ENCODE measurements at places on chromosomes 5 and 9. TPM values are rescaled to one million over a fixed set of nuclear protein-coding genes. Genes with fewer than 3 reads are reported as not detected.
A peak's percentile ranks its signal among the peaks of the same experiment; 100 is the strongest.

DNA sequence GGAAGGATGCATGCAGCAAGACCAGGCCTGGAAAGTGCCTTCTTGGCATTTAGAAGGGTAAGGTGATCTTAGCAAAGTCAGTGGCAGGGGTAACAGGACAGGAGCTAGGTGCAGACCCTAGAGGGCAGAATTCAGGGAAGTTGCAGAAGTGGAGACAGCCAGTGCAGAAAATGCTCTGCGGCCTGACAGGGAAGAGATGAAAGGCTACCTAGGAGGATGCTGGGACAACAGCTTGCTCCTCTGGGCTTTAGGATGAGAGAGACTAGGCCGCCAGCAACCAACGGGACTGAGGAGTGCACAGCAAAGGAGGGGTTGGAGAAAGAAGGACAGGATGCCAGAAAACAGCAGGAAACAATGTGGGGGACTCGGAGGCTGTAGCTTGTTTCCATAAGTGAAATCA, 219.9 kb downstream of the FSTL4 start:
- DNase-seq = no peak

DNA sequence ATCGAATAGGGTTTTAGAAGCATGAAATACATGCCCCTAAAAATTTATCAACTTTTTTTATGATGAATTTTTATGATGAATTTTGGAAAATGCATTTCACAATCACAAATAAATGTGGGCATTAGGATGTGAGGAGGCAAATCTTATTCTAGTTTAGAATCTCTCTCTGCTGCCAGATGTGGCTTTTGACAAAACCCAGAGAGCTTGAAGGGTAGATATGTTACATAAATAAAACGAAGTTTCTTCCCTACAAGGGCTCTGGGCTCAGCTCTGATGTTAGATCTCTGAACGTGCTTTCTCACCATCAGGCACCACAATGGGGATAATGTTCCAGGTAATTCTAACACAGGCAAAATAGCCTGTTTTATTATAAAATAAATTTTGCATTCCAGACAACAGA, 102.3 kb upstream of the ADAMTSL1 start:
- no peak for DNase-seq

Gene CNTFR
- 45.5 TPM for polyA plus RNA-seq

Gene KLF9
- polyA plus RNA-seq = 6.9 TPM

GRCh38 chr5:902129-902916, 9.6 kb downstream of the TRIP13 start:
- no peak for DNase-seq

DNA sequence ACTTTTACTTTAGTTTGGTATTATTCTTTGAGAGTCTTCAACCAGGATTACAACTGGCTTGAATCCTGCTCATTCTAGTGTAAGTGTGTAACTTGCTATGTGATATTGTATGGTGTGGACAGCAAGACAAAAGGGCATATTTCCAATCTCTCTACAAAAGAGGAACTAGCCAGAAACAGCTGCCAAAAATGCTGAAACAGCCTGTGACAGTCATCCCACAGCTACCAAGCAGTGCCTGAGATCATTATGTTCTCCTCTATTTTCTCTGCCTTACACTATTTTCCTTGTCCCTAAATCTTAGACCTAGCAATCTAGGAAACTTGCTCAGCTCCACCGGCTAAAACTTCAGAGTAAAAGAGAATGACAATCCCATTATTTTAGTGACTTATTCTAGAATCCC, 42.8 kb downstream of the WDR41 start:
- DNase-seq = no peak

DNA sequence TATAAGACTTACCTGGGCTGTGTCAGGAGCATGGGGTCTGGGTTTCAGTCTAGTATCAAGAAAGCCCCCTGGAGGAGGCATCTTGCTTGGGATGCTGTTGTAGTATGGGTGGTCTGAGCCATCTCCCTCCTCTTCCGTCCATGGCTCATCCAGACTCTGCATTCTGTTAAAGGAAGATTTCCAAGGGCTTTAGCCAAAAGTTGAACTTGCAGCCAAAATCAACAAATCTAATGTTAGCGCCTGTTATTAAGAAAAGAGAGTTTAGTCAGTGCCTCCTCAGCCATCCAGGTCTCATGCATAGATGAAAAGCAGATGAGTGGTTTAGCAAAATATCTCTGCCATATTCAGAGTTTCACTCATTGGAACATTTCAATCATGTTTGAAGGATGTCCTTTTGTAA, 55.6 kb downstream of the S1PR3 start:
- DNase-seq = no peak

Gene PAXX
- 33.4 TPM for polyA plus RNA-seq

DNA sequence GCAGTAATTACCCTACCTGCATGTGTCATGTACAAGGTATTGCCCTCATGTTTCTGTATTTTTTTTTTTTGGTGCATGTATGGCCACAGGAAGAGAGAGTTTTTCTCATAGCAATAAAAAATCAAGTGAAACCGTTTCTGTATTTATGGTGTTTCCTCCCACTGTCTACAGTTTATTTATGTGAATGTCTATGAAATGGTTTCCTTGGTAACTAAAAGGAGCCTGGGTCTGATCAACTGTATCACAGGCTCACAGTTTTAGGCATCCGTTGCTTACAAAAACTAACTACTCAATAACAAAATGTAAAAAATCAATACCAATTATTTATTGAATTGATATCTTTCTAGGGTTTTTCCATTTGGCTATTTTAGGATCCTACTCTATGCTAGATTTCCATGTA, 464.4 kb downstream of the TAF11L14 start:
- DNase-seq = peak; percentile 9

Gene NEUROG1
- polyA plus RNA-seq = not detected

DNA sequence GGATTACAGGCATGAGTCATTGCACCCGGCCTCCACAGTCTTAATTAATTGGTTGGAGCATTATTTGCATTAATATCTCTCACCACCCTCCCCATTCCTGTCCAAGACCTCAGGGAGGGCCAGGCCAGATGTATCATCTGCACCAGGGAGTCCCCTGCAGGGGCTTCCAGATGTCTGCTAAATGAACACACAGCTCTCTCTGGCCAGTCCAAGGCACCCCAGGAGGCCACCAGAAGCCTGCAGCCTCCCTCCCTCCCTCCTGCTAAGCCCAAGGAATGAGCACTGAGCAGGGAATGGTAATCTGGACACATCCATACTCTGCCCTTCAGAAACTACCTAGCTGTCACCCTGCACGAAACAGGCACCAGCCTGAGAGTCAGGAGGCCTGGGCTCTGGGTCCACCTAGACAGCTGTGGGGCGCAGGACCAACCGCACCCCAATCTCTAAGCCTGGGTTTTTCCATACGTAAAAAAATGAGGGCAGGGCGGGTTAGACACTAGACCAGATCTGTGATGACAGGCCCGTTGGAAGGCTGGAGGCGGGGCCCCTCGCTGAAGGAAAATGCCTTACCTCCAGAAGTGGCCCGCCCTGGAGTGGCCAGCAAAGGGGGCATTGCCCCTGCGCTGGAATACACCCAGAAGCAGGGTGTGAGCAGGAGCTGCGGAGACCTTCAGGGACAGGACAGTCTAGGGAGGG, 8.3 kb downstream of the CIZ1 start:
- DNase-seq = no peak

- no peak for DNase-seq
Observed at GRCh38 chr5:147508711-147509040, 1.2 kb downstream of the DPYSL3 start.

GRCh38 chr9:119367683-119368075, 1.6 kb downstream of the BRINP1 start:
- DNase-seq = no peak

GRCh38 chr5:145983446-145983845, 47.1 kb downstream of the SH3RF2 start:
- no peak for DNase-seq

GRCh38 chr9:70668751-70669150, 254.3 kb upstream of the KLF9 start:
- no peak for DNase-seq

All from renal pelvis (tissue), 12 donors.